Activated naive CD4-positive, alpha-beta T cell (primary cell): ENCODE measurements at places on chromosomes 5 and 9.

GRCh38 chr5:162268694-162269481, 201.3 kb downstream of the GABRG2 start:
- no peak for DNase-seq

DNA sequence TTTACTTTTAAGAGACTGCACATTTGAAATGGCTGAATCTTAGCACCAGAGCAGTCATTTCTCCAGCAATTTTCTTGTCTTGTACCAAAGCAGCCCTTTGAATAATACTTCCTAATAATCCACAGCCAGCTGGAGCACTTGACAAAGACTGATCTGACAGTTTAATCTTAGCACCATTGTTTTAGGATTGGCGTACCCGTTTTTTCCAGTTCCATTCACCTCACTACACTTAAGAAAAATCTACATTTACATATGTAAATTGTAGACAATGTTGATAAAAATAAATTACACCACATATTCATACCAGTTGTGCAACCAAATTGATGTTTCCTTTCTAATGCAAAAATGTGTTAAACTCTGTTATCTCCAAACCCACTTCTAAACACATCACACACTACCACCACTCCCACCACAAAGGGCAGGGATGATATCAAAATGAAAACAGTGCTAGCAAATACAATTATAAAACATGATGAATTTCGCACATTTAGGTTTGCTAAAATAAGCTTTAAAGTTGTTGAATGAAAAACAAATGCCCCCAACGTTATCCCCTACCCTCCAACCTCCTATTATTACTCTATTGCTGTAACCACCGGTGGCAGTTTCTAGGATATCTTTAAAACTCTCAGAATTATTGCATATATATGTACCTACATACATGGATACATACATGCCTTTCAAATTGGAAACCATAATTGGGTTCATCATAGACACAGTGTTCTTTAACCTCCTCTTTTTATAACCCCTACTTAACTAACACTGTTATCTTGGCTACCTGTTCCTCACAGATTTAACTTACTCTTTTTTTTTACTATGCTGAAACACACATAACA, 21.5 kb downstream of the SERINC5 start:
- no peak for DNase-seq

DNA sequence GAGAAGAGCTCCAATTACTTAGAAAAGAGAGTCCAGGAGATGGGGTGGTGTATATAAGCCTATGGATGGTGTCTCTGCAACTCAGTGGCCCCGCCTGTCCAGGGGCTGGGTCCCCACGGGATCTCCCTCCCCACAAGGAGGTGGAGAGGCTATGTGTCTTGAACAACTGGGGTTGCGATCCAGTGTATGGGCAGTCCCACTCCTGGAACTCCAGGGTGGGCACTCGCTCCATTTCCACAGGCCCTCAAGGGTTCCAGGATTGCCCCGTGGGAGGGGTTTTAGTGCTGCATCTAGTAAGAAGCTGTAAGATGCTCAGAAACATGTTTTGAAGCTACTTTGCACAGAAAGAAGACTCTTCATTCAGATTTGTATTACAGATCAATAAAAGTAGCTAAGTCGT, 558 bp upstream of the SMAD5 start:
- DNase-seq = no peak

GRCh38 chr9:3948826-3949556, 350.9 kb downstream of the GLIS3 start:
- no peak for DNase-seq

GRCh38 chr5:73663860-73664240, 37.9 kb downstream of the ARHGEF28 start:
- DNase-seq = no peak

DNA sequence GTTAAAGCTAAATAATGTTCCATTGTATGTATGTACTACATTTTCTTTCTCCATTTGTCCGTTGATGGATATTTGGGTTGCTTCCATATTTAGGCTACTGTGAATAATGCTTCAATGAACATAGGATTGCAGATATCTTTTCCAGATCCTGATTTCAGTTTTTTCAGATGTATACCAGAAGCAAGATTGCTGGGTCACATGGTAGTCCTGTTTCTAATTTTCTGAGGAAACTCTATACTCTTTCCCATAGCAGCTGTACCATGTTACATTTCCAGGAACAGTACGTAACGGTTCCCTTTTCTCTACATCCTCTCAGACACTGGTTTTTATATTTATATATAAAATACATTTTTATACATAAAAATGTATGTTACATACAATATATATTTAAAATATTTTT, 121.8 kb downstream of the GCNT1 start:
- DNase-seq = no peak

- DNase-seq = no peak
Measured at GRCh38 chr9:85162822-85163221, 493.3 kb downstream of the NTRK2 start.

DNA sequence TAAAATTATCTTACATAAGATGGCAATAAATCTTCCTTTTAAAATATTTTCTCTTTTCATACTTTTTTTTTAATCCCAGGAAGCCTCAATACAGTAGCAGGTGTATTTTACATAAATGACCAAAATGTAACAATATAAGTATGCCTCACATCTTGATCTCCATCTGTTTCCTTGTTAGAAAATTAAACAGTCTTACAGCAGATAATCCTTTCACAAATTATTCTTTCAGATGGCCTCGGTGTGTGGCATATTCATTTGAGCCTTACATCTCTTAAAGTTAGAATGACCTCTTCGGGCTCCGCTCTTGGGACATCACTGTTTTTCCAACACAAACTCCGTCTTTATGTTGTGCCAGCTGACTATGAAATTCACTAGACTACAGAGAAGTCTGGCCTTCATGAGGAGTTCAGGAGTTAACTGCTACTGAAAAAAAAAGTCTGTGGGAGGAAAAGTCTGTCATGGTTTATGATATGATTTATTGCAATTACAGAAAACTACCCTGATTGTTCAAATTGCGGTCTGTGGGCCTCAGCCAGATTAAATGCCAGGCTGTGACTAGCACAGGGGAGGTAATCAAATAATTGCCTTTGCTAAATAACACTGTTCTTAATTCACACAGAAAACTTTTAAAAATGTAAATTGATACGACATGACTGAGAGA, 292.9 kb upstream of the PUM3 start:
- DNase-seq = no peak

- DNase-seq = no peak
Measured at GRCh38 chr9:116360989-116361388, 207.4 kb downstream of the PAPPA start.
